M059J (cell line): ENCODE measurements at places on chromosomes 5 and 9. TPM values are rescaled to one million over a fixed set of nuclear protein-coding genes. Genes with fewer than 3 reads are reported as not detected.
A peak's percentile ranks its signal among the peaks of the same experiment; 100 is the strongest.

GRCh38 chr5:79436821-79437220 lies 77.1 kb downstream of the HOMER1 start:
- no peak for DNase-seq

The SAPCD2 gene
- total RNA-seq = 11.8 and 28.5 TPM in 2 replicates

- DNase-seq = no peak
Observed at GRCh38 chr9:126154869-126155268, 171.8 kb upstream of the MVB12B start.

- DNase-seq = no peak
Observed at GRCh38 chr5:176366232-176366894, 1.1 kb downstream of the ARL10 start.

DNA sequence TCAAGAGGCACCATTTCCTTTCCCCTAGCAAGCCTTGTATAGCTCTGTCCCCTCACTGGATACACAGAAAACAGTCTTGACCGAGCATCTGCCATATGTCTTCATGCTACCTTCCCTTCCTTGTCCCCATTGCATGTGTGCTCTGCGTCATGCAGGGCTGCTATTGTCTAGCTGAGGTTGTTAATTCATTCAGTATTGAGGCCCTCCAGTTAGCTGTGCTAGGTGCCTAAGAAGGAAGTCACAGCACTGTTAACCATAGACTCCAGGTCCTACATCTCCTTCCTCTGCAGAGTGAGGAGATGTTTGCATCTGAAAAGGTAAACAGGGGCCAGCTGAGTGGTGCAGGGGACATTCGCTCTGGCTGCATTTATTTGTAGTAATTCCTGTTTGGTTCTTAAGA lies 48.2 kb downstream of the SLC1A3 start:
- no peak for DNase-seq

DNA sequence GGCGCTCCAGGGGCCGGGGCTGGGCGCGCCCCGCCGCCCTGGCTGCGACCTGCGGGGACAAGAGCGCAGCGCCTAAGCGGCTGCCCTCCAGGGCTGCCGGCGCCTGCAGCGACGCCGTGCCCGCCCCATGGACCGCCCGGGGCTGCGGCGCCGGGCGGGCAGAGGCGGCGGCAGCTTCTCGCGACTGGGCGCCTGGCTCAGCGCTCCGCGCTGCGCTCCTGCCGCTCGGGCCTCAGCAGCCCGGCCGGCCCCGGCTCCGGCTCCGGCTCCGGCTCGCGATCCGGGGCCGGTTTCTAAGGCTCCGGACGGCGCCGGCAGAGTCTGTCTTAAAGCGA lies at the start of gene PITX1:
Gene PITX1 (minus strand): TSS at position 328 of the 335 bp plus-strand sequence. CDS start 347 bp downstream, outside the sequence.
- peak; percentile 59 for DNase-seq

DNA sequence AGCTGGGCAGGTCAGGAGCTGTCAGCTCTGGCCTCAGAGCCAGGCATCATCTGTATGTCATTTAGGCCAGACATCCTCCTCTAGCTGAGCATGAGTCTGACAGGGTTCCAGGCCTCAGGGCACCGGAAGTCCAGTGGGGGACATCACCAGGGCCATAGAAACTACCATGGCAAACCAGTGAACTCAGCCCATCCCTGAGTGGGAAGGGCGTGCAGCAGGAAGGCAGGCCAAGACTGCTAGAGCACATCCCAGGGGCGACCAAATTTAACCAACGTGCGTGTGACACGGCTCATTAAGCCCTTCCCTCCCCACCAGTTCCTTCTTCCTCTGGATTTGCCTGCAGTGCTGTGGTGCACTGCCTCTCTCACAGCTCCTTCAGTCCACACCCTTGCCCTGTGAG lies 75.9 kb downstream of the COL27A1 start:
- no peak for DNase-seq

GRCh38 chr5:172524573-172525021 lies 70.3 kb upstream of the SH3PXD2B start:
- DNase-seq = no peak

DNA sequence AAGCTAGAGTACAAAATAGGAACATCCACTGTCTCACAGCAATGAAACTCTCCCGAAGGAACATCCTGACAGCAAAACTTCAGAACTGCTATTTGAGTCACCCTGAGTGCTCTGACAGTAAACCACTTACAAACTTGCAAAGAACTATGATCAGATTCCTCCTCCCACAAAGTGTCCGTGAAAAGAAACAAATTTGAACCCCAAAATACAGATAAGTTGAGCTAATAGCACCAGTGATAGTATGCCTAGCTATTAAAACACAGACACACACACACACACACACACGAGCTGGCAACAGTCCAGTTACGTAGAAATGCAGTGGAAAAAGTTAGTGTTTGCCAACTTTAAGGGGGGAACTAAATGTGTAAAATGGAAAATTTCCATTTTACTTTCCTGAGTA lies 3.1 kb upstream of the GLIS3 start:
- peak; percentile 64 for DNase-seq

The PDCD1LG2 gene
- 20.7 and 28.1 TPM in 2 replicates for total RNA-seq

DNA sequence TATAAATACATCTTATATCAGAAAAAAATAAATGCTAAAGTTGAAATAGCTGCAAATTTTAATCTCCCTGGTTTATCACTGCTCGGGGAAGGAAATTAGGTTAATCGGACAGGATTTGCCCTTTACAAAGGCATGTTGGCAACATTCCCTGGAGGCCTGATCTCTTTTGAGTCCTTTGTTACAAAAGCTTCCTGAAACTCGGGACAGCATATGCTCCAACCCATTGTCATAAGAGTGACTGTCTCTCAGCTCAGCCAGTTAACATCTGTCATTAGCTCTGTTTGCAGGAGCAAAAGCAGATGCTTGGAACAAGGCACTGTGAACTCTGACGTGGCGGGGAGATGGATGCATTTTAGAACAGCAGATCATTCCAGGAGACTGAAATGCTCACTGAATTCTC lies 80.6 kb downstream of the MYO10 start:
- no peak for DNase-seq

The FAM221B gene
- not detected in 2 replicates for total RNA-seq

DNA sequence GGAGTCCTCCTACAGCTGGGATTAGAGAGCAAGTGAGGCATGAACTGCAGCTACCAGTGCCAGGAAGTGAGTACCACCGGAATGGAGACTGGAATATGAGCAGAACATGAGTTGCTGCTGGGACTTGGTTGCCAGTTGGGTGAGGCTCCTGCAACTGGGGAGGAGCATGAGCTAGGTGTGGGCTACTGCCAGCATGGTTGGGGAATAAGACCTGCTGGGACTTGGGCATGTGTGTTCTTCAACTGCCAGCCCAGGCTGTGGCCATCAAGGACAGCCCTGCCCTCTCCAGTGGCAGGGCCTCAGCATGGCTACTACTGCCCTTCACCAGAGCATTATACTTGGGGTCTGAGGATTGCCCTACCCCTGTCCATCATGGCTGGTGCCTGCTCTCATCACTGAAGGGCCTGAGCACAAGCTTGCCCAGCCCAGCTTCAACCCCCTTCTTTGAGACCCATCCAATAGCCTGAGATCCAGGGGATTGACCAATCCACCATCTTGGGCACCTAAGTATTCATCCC lies 665.0 kb downstream of the ELAVL2 start:
- no peak for DNase-seq

The STK32A gene
- total RNA-seq = 0.07 and 0.22 TPM in 2 replicates

GRCh38 chr5:11084111-11084510 lies 323.1 kb upstream of the DAP start:
- no peak for DNase-seq

DNA sequence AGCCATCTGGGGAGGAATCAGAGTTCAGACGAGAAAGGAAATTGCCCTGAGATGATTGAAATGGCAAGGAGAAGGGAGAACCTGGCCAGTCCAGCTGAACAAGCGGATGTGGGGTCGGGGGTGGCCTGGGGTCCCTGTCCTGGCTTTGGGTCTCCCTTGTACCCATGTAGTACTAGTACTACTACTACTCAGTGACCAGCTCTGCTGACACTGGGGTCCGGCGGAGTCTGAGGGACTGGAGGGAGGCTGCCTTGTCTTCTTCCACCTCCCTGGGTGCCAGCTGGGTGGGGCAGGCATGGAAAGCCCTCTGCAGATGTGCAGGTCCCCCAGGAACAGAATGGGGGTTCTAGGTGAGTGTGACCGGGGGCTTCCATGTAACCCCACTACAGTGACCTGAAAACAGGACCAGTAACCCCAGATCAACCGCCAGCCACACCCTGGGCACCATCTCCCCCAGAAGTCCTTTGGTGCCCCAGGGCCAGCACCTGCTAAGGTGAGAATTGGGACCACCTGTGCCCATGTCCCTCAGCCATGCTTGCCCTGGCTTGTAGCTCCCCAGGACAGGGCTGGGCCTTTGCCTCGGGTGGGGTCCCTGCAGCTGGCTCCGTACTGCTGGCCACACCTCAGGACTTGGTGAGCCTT lies 89.1 kb upstream of the COL5A1 start:
- no peak for DNase-seq

- DNase-seq = no peak
Observed at GRCh38 chr9:28762167-28762566, 1188.9 kb upstream of the C9orf72 start.

The ELOVL7 gene
- total RNA-seq = 7.1 and 8.0 TPM in 2 replicates

The ACTBL2 gene
- total RNA-seq = 9.3 and 12.9 TPM in 2 replicates

The IL4 gene
- total RNA-seq = not detected in 2 replicates

- peak; percentile 91 for DNase-seq
Observed at GRCh38 chr5:125134216-125135081, 388.0 kb upstream of the ZNF608 start.

- DNase-seq = peak; percentile 95
Observed at GRCh38 chr5:170597109-170597751, 93.4 kb downstream of the KCNIP1 start.
